ENCODE measurements at places on chromosomes 1 and 21.

GRCh38 chr1:230104395-230105244 lies 37.6 kb downstream of the GALNT2 start:
- peak; percentile 91 for DNase-seq

DNA sequence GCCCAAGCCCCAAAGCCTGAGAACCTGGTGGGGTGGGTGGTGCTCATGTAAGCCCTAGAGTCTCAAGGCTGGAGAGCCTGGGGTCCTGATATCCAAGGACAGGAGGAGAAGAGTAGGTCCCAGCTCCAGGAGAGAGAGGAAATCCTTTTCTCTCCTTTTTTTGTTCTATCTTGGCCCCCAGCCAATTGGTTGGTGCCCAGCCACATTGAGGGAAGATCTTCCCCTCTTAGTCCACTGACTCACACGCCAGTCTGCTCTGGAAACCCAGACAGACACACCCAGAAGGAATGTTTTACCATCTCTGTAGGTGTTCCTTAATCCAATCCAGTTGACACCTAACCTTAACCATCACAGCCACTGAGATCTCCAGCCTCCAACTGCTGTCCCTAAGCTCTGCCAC lies 16.2 kb upstream of the LIN9 start:
- no peak for DNase-seq

- no peak for DNase-seq
Measured at GRCh38 chr1:2788506-2789163, 12.9 kb downstream of the TTC34 start.

- DNase-seq: no peak
Measured at GRCh38 chr1:116306840-116307442, 66.1 kb upstream of the ATP1A1 start.

GRCh38 chr1:55309786-55310504 lies 94.8 kb upstream of the USP24 start:
- DNase-seq: no peak

DNA sequence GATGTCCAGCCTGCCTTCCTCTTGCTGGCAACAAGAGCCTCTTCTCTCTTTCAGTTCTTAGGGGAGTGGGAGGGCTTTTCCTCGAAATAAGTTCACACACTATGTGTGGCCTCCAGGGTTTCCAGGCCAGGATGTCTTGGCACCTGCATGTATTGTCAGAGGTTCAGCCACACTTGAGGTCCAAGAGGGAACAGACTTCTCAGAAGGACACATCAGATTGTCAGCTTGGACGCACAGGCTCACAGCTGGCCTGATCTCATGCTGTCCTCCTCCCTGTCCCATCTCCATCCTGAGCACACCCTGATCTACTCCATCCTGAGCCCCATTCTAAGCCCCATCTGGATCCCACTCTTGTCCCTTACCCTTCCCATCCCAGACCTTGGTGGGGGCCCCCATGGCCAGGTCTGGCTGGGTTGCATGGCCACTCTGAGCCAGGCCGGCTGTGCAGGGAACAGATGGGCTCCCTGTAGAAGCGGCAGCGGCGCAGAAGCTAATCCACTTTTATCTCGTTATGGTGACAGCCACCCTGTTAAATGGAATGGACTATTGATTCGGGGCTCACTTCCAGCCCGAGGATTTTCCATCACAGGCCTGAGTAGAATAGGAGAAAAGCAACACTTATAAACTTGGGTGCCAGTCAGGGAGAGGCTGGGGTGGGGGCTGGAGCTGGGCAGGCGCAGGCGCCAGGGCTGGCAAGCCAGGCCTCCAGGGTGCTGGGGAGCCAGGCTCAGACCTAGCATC lies 85.1 kb upstream of the CSF3R start:
- DNase-seq: no peak

- peak; percentile 50 for DNase-seq
Measured at GRCh38 chr1:228378090-228378872, 28.4 kb downstream of the TRIM11 start.

DNA sequence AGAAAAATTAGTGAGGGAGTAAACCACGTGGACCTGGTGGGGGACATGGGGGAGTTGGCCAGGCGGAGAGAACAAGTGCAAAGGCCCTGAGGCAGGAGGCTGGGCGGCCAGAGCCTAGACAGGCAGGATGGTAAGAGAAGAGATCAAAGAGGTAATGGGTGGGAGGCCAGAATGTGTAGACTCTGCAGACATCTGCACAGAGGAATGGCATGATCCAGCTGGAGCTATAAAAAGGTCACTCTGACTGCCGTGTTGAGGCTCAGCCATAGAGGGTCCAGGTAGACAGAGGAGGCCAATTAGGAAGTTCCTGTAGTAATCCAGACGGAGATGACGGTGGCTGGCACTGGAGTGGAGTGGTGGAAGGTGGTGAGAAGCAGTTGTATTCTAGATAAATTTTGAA lies 3.6 kb downstream of the H6PD start:
- no peak for DNase-seq

GRCh38 chr21:15857740-15858139 lies 128.0 kb downstream of the USP25 start:
- no peak for DNase-seq

DNA sequence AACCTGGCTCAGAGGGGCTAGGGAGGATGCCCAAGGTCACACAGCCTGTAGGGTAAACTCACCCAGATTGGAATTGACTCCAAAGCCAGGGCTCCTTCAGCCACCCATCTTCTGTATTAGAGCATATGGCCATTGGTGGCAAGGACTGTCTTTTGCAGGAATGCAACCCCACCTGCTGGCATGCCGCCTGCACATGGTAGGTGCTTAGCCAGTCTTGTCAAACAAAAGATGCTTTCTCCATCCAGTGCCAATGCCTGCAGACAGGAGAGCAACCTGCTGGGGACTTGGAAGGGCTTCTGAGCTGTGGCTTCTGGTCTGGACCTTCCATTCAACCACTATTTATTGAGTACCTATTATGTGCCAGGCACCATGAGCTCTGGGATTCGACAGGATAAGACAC lies 95.3 kb upstream of the TMEM51 start:
- no peak for DNase-seq

- no peak for DNase-seq
Measured at GRCh38 chr1:232599178-232600041, 30.5 kb downstream of the SIPA1L2 start.

DNA sequence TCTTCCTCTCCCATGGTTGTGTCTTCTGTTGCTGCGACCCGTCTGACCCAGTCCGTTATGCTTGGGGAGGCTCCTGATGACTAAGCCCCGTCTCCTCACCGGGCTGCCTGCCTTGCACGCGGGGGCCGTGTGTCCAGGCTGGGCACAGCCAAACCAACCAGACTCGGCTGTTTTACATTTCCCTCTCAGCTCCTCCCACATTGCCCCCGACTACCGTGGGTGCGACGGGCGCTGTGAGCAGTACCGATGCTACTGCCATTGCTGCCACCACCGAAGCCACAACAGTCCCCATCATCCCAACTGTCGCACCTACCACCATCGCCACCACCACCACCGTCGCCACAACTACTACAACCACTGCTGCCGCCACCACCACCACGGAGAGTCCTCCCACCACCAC lies 46.0 kb upstream of the CNTN2 start:
- DNase-seq: no peak

GRCh38 chr1:24193046-24193445 lies 6.0 kb upstream of the IFNLR1 start:
- DNase-seq: peak; percentile 85

- DNase-seq: no peak
Measured at GRCh38 chr1:119988306-119989062, 81.0 kb downstream of the NOTCH2 start.

- peak; percentile 46 for DNase-seq
Measured at GRCh38 chr1:59692591-59692990, 122.2 kb upstream of the HOOK1 start.

DNA sequence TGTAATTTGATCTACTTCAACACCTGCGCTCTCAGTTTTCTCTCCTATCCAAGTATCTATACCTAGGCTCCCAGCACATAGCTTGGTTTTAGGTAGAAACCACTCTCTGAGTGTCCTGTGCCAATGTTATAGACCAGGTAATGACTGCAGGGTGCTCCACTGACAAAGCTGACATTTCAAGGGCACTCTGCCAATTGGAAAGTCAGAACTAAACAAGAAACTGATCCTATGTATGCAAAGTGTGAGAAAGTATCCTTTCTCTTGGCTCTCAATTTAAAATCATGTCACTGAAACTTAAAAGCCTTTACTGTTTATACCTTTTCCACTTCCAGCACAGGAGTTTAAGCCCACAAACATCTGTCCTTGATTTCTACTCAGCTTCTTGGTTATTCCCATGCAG lies 45.0 kb upstream of the AIM2 start:
- DNase-seq: no peak

DNA sequence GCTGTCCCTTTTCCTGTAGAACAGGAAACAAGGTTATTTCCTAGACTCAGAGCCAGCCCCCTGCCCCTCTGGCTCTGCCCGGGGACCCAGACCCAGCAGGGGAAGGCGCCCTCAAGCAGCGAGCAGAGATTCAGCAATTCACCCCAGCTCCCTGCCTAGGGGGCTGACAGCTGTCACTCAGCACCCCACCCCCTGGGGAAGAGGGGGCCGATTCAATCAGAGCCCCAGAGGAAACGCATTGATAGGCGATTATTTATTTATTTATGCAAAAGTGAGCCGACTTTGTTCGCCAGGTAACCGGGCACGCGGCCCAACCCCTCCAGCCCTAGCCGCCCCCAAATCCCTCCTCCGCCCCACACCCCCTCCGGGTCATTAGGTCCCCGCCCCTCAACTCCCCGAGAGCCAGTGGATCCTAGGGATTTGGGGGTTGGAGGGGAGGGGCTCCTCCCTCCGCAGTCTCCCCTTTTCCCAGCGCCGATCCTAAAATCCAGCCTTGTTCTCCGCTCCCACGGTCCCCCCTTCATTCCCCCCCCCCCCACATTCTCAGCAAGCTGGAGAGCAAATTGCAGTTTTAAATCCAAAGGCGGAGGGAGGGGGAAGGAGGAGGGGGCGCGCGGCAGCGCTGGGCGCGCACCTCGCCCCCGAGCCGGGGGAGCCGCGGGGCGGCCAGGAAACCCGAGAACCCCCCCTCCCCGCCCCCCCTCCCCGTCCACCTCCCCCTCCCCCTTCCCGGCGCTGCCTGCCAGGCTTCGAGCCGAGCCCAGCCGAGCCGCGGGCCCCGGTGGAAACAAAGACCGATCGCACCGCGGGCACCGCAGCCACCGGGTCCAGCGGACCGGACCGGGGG lies 1.3 kb downstream of the AHDC1 start:
- no peak for DNase-seq

DNA sequence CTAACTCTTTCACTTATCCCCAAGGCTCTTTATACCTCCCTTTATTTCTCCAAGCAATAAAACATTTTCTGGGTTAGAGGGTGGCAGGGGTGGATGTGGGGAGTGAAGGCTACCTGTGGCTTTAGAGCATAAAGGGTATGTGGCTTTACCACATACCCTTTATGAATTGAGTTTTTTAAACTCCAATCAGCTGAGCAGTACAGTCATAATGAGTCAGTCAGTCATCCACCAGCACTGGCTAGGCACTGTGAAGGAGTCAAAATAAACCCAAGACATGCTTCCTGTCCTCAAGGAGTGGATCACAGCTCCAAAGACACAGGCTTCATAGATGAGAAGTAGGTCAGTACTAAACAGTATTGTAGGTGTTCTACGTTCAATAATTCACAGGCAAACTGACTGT lies 2.6 kb upstream of the TDRD10 start:
- no peak for DNase-seq

- DNase-seq: peak; percentile 48
Measured at GRCh38 chr1:228141226-228142044, 1.4 kb downstream of the GUK1 start.

- DNase-seq: no peak
Measured at GRCh38 chr21:45860493-45861155, 120.9 kb upstream of the COL6A1 start.

DNA sequence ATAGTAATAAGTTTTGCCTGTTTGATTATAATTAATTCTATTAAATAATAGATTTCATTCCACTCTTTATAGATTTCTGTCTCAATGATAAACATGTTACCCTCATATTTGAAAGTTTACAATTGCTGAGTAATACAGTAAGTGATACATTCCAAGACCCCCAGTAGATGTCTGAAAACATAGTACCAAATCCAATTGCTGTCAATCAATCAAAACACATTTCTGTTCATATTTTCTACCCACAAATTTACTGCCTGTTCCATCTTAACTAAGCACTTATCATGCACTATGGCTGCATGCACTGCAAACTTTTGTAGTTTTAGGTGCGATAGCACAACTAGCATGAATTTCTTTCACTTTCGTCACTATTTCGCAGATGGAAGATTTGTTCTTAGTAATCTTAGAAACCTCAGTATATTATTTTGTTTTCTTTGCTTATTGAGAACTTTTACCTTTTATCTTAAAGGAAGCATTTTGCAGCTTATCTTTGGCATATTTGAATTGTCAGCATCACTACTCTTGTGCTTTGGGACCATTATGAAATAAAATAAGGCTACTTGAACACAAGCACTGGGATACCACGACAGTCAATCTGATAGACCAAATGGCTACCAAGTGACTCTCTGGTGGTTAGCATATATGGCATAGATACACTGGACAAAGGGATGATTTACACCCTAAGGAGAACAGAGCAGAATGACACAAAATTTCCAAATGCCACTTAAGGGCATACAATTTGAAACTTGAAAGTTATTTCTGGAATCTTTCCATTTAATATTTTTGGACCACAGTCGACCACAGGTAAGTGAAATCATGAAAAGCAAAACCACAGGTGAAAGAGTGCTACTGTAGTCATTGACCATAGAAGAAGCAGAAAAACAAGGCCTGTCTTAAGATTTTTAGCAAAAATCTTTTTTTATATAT lies 67.6 kb downstream of the RGS13 start:
- DNase-seq: no peak

GRCh38 chr1:150233359-150234308 lies 2.3 kb downstream of the ANP32E start:
- DNase-seq: no peak

DNA sequence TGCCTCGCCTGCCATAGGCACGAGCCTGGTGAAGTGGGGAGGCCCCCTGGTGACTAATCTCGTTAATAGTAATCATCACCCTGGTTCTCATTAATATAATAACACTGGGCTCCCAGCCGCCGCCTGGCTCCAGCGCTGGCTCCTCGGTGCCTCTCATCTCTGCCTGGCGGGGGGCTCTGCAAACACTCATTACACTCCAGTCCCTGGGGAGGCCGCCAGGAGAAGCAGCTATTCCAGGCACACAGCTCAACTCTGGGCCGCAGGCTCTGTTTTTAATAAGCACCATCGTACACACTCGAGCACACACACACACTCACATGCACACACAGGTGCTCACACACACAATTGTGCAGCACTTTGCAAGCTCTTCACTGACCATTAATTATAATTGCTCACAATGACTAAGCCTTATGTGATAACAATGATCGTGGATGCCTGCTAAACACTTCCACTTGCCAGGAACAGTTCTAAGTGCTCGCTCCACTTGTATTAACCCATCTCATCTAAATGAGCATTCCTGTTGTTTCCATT lies 52.2 kb downstream of the SDC3 start:
- DNase-seq: no peak

GRCh38 chr1:153231363-153231762 lies 14.0 kb downstream of the PRR9 start:
- DNase-seq: no peak

All from NCI-H226 (cell line).